ENCODE measurements at places on chromosomes 16 and 17.

GRCh38 chr16:81486540-81487061 is 42.0 kb downstream of the CMIP start:
- no peak for DNase-seq

DNA sequence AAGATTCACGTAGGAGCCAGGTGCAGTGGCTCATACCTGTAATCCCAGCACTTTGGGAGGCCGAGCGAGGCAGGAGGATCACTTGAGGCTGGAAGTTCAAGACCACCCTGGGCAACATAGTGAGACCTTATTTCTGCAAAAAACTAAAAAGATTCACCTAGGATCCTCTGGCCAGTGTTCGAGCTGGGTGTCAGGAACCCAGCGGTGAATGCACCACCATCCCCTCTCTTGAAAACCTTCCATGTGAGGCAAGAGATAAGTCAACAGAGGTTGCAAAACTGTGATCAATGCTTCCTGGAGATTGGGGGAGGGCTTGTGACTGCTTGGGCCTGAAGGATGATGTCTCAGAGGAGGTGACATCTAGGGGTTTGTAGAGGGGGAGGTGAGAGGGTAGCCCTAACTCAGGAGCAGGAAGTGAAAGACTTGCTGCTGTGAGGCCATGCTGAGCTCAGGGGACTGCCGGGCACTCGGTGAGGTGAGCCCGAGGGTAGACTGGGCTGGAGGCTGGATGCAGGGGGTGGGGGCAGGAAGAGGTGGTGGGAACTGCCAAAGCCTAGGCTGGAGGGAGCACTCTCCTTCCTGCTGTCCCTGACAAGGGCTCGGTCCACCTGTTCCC is 11.7 kb downstream of the GJD3 start:
- no peak for DNase-seq

DNA sequence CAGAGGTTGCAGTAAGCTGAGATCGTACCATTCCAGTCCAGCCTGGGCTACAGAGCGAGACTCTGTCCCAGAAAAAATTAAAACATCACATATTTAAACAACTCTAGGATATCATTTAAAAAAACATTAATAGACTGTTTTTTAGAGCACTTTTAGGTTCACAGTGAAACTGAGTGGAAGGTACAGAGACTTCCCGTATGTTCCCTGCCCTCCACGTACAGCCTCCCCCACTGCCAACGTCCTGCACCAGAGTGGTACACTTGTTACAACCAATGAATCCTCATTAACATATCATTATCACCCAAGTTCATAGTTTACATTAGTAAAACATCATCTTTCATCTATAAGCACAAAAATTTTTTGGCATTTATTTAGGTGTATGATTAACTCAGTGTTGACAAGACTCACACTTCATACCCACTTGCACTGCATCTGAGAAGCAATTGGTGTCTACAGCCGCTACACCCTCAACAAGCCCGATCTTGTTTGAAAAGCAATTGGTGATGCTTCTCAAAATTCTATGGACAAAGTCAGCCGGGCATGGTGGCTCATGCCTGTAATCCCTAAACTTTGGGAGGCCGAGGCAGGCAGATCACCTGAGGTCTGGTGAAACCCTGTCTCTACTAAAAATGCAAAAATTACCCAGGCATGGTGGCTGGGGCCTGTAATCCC is 39.9 kb upstream of the STH start:
- no peak for DNase-seq

DNA sequence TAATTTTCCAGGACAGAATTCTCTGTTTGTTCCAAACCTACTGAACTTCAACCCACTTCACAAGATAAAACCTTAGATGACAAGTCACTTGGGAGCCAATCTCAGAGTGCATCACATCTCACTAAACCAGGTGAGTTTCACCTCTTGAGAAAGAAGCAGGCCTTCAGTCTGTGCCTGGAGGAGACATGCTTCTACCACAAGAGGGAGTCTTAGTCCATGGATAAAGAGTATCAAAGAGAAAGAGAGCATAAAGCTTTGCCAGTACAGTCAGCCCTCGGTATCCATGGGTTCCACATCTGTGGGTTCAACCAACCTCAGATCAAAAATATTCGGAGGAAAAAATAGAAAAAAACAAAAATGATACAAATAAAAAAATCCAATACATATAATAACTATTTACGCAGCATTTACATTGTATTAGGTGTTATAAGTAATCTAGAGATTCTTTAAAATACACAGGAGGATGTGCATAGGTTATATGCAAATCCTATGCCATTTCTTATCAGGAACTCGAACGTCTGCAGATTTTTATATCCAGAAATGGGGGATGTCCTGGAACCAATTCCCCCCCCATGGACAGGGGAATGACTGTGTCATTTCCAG is 37.7 kb downstream of the DUSP14 start:
- DNase-seq, result no peak

DNA sequence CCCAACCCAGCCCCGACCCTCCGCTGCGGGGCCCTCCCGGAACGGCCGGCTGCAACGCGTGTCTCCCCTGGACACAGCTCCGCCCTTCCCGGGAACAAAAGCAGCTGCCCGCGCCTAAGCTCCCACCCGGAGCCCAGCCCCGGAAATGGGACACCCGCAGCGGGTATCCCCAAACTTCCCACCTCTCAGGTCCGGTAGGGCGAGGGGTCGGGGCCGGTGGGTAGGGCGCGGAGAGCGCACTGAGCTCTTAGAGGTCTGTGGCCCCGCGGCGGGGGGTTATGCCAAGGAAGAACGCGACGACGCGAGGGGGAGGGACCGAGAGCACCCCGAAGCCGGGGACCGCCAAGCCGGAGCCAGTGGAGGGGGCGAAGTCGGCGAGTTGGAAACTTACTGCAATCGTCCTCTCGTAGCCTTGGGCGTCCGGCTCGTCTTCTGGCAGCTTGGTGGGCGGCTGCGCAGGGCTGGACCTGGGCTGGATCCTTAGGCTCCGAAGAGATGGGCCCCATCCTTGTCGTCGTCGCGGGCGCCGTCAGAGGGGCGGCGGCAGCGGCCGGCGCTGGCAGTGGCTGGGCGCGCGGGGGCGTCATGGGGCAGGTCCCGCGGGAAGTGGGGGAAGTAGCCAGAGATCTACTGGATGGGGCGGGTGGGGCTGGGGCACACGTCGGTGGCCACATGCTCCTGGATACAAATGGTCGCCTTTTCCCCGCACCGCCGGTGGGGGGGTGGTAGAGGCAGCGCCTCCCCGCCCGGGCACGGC is 6.9 kb downstream of the USP6 start:
- DNase-seq, result no peak

DNA sequence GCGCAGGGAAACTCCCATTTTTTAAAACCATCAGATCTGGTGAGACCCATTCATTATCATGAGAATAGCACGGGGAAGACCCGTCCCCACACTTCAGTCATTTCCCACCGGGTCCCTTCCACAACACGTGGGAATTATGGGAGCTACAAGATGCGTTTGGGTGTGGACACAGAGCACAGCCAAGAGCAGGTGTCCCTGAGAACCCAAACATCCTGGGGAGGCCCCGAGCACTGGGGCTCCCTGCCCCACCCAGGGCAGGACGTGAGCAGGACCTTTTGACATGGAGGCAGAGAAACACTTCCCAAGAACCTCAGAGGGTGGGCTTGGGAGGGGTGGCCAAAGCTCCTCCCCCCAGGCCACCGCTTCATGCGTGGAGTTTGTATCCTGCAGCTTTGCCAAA is 89.9 kb upstream of the DNAH17 start:
- DNase-seq, result no peak

DNA sequence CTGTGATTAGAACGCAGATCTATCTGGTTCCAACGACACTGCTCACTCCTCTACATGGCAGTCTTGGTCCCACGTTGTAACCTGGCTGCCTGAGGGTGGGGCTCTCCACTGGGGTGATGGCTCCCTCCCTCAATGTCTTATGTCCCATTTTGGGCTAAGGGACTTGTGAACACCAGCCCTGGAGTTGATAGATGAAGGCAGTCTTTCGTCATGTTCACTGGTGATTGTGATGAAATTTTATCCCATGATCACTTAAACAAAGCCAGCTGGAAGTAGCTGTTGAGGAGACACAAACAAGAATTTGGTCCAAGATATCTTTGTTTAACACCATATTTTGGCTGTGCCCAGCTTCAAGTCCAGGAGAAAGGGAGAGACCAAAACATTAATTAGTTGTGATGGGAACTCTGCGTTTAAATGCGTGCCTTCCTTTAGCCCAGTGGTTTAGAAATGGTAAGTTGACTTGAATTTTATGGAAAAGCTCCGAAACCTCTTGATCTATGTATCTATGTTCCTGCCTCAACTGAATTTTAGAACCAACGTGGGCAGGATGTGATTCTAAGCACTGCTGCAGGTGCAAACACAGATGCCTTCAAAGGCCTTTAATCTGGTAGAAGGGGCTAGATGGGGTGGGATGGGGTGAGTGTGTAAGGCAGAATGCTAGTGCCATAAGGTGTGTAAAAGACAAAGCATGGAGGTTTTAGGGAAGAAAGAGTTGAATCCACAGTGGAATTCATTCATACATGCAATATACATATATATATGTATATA is 186.8 kb upstream of the IRX3 start:
- no peak for DNase-seq

GRCh38 chr17:57025876-57026275 is 47.9 kb downstream of the SCPEP1 start:
- DNase-seq, result no peak

- DNase-seq, result no peak
These were observed 52.6 kb downstream of the CYB5B start for GRCh38 chr16:69476920-69477443.

DNA sequence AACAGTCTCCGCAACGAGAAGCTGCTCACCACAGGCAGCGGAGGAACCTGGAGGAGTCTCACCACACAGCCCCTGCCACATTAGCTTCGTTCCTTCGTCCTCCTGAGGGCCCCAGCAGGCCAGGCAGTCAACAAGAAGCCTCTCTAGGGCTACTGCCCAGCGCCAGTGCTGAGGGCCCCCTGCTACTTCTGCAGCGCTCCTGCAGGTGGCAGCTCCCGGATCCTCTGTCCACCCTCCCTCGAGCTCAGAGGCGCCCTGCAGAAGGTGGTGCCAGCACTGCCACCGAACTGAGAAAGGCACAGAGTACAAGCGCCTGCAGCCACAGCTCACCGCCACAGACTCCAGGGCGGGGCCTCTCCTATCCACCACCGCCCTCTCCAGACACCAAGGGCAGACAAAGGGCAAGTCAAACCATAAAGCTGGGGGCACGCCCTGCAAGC is 27.3 kb downstream of the KDM8 start:
- DNase-seq, result peak; percentile 43

DNA sequence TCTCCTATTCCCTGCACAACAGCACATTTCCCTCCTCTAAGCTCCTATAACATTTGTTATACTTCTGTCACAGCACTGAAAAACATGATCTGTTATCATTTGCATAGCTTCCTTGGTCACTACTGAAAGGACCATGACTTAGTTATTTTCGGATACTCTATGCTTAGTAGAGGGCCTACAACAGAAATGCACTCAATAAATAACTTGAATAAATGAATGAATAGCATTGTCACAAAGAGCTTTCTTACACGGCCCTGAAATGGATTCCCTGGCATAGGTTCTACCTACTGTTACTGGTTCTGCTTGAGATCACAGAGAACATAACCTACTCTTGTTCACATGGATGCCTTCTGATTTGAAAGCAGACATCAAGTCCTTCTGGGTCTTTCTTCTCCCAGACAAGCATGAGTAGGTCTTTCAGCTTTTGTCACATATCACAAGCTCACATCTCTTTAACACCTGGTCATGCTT is 41.6 kb downstream of the MYO1D start:
- no peak for DNase-seq

DNA sequence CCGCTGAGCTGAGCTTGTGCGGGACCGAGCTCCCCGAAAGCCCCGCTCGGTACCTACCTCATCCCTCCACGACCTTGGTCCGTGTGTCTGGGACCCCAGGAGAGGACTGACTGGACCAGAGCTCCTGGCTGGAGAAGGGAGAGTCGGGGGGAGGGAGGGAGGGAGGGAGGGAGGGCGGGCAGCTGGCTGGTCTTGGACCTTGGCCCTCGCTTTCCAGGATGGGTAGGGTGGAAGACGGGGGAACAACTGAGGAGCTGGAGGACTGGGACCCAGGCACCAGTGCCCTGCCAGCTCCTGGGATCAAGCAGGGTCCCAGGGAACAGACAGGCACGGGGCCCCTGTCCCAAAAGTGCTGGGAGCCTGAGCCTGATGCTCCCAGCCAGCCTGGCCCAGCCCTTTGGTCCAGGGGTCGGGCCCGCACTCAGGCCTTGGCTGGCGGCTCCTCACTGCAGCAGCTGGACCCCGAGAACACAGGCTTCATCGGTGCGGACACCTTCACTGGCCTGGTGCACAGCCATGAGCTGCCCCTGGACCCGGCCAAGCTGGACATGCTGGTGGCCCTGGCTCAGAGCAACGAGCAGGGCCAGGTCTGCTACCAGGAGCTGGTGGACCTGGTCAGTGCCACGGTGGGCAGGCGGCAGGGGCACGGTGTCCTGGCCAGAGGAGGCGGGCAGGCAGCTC is 553 bp downstream of the RHBDL1 start:
- DNase-seq, result no peak

- DNase-seq, result no peak
These were observed 174.2 kb upstream of the KCNJ16 start for GRCh38 chr17:69900829-69901228.

GRCh38 chr16:3431779-3432219 is 11.5 kb downstream of the ZNF597 start:
- DNase-seq, result peak; percentile 50

DNA sequence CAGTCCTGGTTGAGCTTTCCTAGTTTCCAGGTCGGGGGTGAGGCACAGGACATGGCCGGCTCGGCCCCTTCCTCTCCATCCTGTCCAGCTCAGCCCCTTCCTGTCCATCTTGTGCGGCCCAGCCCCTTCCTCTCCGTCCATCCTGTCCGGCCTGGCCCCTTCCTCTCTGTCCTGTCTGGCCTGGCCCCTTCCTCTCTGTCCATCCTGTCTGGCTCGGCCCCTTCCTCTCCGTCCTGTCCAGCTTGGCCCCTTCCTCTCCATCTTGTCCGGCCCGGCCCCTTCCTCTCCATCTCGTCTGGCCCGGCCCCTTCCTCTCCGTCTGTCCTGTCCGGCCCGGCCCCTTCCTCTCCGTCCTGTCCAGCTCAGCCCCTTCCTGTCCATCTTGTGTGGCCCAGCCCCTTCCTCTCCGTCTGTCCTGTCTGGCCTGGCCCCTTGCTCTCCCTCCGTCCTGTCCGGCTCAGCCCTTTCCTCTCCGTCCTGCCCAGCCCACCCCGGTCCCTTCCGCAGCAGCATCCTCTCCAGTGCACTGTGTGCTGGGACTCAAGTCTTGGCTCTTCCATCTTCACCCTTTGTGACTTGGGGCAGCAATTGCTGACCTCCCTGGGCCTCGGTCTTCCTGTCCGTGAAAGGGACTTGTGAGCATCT is 5.5 kb upstream of the ZNF750 start:
- no peak for DNase-seq

DNA sequence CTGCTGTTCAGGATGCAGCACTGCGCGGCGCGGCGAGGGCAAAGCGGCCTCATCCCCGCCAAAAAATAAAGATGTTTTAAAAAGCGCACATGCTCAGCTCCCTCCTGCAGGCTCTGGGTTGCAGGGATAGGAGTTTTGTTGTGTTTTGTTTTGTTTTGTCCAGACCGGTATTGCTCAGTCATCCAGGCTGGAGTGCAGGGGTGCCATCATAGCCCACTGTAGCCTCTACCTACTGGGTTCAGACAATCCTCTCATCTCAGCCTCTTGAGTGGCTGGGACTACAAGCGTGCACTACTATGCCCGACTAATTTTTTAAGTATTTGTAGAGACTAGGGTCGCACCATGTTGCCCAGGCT is 636 bp downstream of the WWOX start:
- no peak for DNase-seq

GRCh38 chr17:48733632-48734328 is 5.2 kb upstream of the HOXB13 start:
- no peak for DNase-seq

- DNase-seq, result no peak
These were observed 68.3 kb upstream of the ENDOV start for GRCh38 chr17:80346498-80347275.

GRCh38 chr17:81888988-81889595 is 2.3 kb downstream of the ALYREF start:
- DNase-seq, result no peak

Data from stimulated activated CD4-positive, alpha-beta T cell treated with anti-CD3 and anti-CD28 coated beads, Interleukin-4, amount 100 ng/mL, for 4 hours (primary cell).